ENCODE measurements at places on chromosomes 3 and 15. TPM values are rescaled to one million over a fixed set of nuclear protein-coding genes. Genes with fewer than 3 reads are reported as not detected.

PP2D1 gene
- not detected for total RNA-seq

SLC6A1 gene
- total RNA-seq: not detected

DGKG gene
- not detected for total RNA-seq

HIGD2B gene
- total RNA-seq: not detected

IL20RB gene
- total RNA-seq: 2.8 TPM

SAMD7 gene
- total RNA-seq: not detected

CDAN1 gene
- total RNA-seq: 11.5 TPM

IL12A gene
- total RNA-seq: not detected

OCA2 gene
- total RNA-seq: not detected

NR1I2 gene
- total RNA-seq: not detected

ECE2 gene
- not detected for total RNA-seq

CGNL1 gene
- total RNA-seq: 10.2 TPM

SSUH2 gene
- not detected for total RNA-seq

HPS3 gene
- total RNA-seq: 16.5 TPM

EPHA6 gene
- total RNA-seq: not detected

INSYN1 gene
- total RNA-seq: 0.68 TPM

LRRC3B gene
- total RNA-seq: not detected

PLA2G4D gene
- not detected for total RNA-seq

CYP1A1 gene
- not detected for total RNA-seq

MITF gene
- total RNA-seq: 1.2 TPM

RETNLB gene
- total RNA-seq: not detected

SENP5 gene
- total RNA-seq: 15.9 TPM

AMT gene
- total RNA-seq: 1.4 TPM

GOLGA6A gene
- not detected for total RNA-seq

CILP gene
- 2.8 TPM for total RNA-seq

EFCC1 gene
- total RNA-seq: not detected

RAB27A gene
- total RNA-seq: 8.5 TPM

LRRC49 gene
- total RNA-seq: 3.2 TPM

CSPG5 gene
- not detected for total RNA-seq

PIF1 gene
- total RNA-seq: 4.5 TPM

SI gene
- not detected for total RNA-seq

LRRIQ4 gene
- total RNA-seq: not detected

SLC22A14 gene
- not detected for total RNA-seq

Measured in pericardium fibroblast (primary cell).